ENCODE measurements at places on chromosomes 12 and 14.

- DNase-seq = peak; percentile 35
Observed at GRCh38 chr12:69243099-69244084, 4.0 kb downstream of the CPSF6 start.

DNA sequence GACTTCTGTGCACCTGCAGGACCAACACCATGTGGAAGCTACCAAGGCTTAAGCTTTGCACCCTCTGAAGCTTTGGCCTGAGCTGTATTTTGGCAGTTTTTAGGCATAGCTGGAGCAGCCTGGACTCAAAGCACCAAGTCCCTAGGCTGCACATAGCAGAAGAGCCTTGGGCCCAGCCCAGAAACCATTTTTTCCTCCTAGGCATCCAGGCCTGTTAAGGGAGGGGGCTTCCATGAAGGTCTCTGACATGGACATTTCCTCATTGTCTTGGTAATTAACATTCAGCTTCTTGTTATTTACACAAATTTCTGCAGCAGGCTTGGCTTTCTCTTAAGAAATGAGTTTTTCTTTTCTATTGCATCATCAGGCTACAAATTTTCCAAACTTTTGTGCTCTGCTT lies 475.8 kb upstream of the FLRT2 start:
- DNase-seq = no peak

- no peak for DNase-seq
Observed at GRCh38 chr14:58096731-58097130, 55.3 kb downstream of the ARMH4 start.

DNA sequence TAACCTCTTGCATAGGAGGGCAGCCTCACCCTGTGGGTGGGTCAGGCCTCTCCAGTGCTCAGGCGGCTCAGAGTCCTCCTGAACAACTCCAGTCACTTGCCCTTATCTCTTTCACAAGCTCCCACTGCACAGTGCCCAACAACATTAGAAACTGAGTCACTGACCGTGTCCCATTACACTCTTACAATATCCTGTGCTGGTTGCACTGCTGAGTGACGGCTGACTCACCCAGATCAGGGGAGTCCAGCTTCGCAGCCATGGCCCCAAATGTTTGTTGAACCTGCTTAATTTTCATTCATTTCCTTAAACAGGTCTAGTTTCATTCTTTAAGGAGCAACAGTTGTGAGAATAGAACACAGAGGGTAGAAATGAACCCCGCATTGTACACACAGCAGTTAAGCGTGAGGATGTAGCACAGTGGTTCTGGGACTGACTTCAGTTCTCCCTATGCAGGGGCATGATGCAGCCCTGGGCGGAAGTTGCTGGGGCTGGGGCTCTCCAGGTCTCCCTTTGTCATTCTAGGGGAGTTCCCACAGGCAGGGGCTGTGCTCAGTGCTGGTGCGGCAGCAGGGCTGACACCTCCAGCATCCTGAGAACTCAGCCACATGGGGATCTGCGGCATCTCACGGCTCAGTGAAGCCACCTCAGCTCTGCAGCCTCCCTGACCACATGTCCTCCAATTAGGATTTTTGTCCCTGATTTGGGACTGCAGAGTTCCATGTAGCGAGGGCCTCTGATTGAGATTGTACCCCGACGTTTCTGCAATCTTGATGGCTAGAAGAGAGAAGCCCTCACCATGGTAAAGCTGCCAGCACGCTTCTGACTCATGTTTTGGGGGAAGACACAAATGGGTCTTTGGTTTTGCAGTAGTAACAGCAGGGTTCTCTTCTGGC lies 16.1 kb downstream of the GPR68 start:
- DNase-seq = peak; percentile 88

DNA sequence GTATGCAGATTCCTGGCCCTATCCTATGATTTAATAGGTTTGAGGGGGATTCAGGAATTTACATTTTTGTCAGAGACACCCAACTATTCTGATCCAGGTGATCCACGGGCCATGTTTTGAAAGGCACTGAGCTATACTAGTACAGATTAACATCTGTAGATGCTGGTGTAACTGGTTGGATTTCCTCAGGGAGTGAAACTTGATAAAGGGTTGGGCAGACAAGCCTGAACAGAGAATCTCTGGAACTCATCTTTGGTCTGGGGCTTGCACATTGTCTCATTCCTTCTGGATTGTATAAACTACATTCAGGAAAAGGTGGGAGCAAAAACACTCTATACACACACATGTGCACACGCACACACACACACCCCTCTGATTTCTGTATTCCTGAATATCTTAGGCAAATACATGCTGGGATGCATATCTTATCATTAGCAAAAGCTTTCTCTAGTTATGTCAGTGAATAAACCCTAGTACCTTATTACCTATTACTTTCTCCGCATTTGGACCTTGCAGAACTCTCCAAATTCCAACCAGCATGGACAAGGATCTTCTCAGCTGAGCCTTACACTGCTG lies 104.6 kb downstream of the SLC38A1 start:
- no peak for DNase-seq

DNA sequence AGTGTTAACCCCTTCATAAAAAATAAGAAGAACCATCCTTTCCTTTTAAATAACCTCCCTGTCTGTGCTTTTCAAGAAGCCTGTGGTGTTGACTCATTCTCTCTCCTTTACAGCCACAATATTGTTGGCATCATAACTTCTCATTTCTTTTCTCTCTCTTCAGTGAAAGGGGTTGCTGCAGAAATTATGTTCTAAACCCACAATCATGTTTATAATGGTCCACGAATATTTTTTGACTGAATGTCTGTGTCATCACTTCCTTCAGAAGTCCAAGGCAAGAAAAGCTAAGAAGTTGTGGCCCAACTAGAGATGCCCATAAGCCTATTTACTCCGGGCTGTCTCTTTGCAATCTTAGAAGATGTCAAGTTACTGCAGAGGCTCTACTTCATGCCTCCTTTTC lies 488.3 kb downstream of the APAF1 start:
- no peak for DNase-seq

DNA sequence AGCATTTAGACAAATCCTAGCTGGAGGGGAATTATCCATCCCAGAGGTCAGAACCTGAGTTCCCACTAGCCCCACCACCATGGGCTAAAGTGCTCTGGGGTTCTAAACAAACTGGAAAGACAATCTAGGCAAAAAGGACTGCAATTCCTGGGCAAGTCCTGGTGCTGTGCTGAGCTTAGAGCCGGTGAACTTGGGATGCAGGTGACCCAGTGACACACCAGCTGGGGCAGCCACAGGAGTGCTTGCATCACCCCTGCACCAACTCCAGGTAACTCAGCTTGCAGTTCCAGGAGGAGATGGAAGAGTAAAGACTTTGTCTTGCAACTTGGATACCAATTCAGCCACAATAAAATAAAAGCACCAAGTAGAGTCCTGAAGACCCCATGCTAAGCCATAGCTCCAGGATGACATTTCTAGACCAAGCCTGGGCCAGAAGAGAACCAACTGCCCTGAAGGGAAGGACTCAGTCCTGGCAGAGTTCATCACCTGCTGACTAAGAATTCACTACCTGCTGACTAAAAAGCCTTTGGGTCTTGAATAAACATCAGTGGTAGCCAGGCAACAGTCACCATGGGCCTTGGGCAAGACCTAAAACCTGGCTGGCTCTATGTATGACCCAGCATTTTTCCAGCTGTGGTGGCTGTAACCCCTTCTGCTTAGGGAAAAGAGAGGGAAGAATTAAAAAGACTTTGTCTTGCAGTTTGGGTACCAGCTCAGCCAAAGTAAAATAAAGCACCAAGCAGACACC lies 223.4 kb upstream of the DIO2 start:
- DNase-seq = no peak

GRCh38 chr14:37284760-37285159 lies 87.0 kb downstream of the MIPOL1 start:
- DNase-seq = no peak

DNA sequence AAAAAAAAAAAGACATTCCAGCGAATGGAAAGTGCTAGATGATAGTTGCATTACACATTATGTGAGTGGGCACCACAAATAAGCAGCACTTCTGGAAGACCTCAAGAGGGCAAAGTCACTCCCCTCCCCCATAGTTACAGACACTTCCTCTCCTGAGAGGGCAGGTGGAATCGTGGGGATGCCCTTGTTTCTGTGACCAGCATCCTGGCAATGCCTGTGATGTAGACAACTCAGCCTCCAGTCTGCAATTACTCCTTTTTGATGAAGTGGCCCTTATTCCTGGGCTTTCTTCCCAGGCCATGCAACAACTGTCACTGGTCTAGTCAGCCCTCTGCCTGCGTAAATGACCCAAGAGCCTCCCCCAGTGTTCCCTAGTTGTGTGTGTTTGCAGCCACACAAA lies 104.8 kb downstream of the VRK1 start:
- DNase-seq = no peak

- DNase-seq = no peak
Observed at GRCh38 chr12:1564067-1564466, 30.3 kb downstream of the FBXL14 start.

GRCh38 chr12:24728366-24728765 lies 220.5 kb downstream of the BCAT1 start:
- DNase-seq = peak; percentile 15

GRCh38 chr12:113314121-113314529 lies 20.8 kb downstream of the SLC8B1 start:
- DNase-seq = no peak

- DNase-seq = peak; percentile 49
Observed at GRCh38 chr12:124713041-124713435, 145.6 kb upstream of the NCOR2 start.

DNA sequence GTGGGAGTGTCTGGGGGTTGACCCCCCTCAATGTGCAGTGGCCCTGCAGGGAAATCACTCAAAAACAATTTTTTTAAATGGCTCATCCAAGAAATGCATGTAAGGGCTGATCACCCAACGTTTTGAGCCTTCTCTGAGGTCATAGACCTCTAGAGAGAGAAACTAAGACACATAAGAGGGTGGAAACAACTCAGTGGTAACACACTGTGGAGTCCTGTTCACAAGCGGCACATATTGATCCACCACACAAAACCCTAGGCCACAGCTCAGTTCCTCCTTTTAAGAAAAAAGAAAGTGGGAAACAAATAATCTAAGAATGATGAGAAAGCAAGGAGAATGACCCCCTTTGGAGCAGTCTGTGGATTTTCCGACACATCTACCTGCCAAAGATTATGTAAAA lies 83.0 kb upstream of the METAP2 start:
- no peak for DNase-seq

DNA sequence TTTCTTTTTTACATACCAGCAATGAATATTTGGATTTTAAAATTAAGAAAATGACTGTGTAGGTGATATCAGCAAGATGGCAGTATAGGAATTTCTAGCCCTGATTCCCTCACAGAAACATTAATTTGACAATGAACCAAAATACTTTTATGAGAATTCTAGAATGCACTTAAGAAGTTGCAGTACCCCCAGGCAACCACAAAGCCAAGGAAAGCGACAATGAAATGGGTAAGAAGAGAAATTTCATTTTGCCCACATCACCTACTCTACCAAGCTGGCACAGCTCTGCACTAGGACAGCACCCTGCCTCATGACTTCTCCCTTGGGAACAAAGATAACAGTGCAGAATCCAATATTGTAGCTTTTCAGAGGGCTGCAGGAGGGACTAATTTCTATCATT lies 6.6 kb downstream of the OR9K2 start:
- DNase-seq = no peak

GRCh38 chr14:32367516-32367915 lies 38.4 kb downstream of the AKAP6 start:
- no peak for DNase-seq

DNA sequence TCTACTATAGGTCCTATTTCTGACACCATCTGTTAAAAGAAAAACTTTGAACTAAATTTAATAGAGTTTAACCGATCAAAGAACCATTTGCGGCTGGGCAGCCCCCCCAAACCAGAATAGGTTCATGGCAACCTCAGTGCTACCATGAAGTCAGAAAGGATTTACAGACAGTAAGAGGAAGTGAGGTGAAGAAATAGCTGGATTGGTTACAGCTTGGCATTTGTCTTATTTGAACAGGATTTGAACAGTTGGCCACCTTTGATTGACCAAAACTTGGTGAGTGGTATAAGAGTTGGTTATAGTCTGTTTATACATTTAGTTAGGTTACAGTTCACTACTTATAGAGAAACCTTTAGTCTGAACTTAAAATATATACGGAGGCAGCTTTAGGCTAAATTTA lies 88.9 kb downstream of the TXNDC16 start:
- no peak for DNase-seq

- no peak for DNase-seq
Observed at GRCh38 chr14:94021001-94021400, 5.1 kb upstream of the OTUB2 start.

DNA sequence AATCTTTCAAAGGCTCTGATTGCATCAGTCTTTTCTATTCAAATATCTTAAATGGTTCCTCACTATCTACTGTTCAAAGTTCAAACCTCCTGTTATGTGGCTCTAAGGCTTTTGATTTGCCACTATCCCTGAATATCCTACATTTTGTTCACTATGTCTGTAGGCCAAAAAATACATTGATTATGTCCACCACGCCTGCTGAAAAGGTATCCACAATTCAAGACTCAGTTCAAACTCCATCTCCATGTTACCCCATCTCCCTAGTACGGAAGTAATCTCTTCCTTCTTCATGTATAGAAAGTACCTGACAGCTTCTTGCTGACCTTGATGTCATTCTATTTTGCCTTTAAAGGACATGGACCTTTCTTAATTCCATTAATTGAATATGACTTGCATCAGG lies 24.8 kb downstream of the TAOK3 start:
- no peak for DNase-seq

DNA sequence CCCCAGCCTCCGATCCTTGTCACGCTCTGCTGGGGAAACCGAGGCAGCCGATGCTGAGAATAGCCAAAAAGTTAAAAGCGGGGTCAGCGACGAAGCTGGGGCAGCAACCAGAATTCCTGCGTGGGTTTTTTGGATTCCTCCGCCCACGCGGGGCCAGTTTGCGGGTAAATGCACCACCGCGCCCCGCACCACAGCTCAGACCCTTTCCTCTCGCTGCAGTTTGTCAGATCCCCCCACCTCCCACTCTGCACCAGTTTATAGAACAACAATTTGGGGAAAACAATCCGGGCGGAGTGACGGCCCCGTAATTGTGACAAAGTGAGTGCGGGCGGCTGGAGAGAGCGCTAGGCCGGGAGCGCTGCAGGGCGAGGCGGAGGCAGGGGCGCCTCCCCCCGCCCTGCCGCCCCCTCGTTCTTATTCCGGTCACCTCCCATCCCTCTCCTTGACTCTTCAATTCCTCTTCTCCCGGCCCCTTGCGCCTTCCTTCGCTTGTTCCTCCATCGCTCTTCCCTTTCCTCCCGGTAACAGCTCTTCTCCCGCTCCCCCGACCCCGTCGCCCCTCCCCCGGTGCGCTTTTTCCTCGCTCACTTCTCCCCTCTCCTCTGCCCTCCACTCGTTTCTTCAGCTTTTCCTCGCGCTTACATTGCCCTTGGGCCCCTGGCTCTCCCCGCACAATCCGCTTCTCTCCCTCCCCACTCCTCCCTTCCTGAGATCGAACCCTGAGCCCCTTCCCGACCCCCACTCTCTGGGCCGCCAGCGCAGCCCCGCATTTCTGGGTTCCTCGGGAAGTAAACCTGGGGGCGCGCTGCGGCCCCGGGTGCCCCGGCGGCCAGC lies 646 bp upstream of the DNAJC22 start:
- DNase-seq = no peak

DNA sequence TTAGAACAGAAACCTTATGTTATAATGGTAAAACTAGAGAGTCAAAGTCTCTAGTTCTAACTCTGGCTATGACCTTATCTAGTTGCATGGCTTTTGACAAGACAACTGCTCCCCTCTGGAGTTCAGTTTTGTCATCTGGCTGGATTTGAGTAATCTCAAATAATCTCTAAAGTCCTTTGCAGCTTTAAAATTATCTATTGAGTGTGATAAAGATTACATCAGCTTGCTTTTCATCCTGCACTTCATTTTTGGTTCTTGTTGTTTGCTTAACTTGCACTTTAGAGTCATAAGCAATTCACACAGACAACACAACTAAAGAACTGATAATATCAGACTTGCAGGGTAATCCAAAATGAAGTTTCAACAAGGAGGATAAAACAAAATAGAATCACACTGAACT lies 2.3 kb downstream of the AKAP5 start:
- peak; percentile 23 for DNase-seq

Data from GM13977 (cell line).